ENCODE measurements at places on chromosomes 2 and 18. TPM values are rescaled to one million over a fixed set of nuclear protein-coding genes. Genes with fewer than 3 reads are reported as not detected.
A peak's percentile ranks its signal among the peaks of the same experiment; 100 is the strongest.

POTEI gene
- 0.56 TPM for total RNA-seq

DNA sequence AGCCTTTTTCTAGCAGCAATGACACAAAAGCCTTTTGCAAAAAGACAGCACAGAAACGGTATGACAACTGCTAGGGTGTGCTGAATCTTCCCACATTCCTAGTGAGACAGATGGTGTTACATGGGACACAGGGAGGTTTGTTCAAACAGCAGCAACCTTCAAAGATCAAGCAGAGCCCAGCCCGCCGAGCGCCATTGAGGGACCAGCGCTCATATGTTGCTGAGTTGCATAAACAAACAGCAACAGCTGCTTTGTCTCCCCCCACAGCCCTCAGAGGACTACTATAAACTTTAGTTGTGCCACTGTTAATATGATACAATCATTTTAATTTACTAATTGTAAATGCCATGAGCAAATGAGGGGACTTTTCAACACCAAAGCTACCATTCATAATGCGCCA, 117.7 kb downstream of the ZEB2 start:
- no peak for DNase-seq
- no peaks in the 10 kb centered on the region for H3K27me3 ChIP-seq
- no peak overlapping the region for H3K27ac ChIP-seq

- no peaks in the 10 kb centered on the region for H3K27me3 ChIP-seq
- H3K4me1 ChIP-seq = no peaks in the 10 kb centered on the region
- H3K36me3 ChIP-seq = peaks cover 10% of the 10 kb centered on the region
- no peak overlapping the region for H3K27ac ChIP-seq
- H3K4me3 ChIP-seq = no peak overlapping the region
Measured at GRCh38 chr2:169980001-169980400, 152.7 kb downstream of the UBR3 start.

TUBA4A gene
- total RNA-seq = 77.7 TPM

GRCh38 chr2:12429779-12430406, 286.8 kb upstream of the TRIB2 start:
- no peak for DNase-seq
- peaks cover 26% of the 10 kb centered on the region for H3K4me1 ChIP-seq
- no peak overlapping the region for H3K27ac ChIP-seq
- H3K4me3 ChIP-seq = no peak overlapping the region
- no peaks in the 10 kb centered on the region for H3K27me3 ChIP-seq
- H3K36me3 ChIP-seq = no peaks in the 10 kb centered on the region

SFTPB gene
- total RNA-seq = not detected

ZNF638 gene
- 190 TPM for total RNA-seq

DNA sequence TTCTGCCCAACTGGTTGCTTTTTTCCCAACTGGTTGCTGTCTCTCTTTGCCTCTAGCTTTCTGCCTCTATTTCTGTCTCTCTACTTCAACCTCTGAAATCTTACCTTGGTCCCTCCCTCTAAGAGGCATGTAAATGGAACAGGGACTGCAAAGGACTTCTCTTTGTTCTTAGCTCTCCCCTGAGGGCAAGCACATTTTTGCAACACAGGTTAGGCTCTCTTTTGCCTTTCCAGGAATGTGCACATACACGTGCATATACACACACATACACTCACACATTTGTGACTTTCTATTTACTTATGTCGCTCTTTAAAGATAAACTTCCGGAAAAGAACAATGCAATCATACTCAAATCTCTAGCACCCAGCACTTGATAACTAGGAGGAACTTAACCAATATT, 262.6 kb upstream of the DDX18 start:
- H3K27ac ChIP-seq = no peak overlapping the region
- DNase-seq = peak; percentile 27
- H3K36me3 ChIP-seq = no peaks in the 10 kb centered on the region
- no peak overlapping the region for H3K4me3 ChIP-seq

- no peak overlapping the region for H3K27ac ChIP-seq
- no peaks in the 10 kb centered on the region for H3K36me3 ChIP-seq
- no peaks in the 10 kb centered on the region for H3K27me3 ChIP-seq
- no peak overlapping the region for H3K4me3 ChIP-seq
Measured at GRCh38 chr2:71832844-71833243, 314.8 kb downstream of the CYP26B1 start.

TMEM17 gene
- total RNA-seq = 3.0 TPM

SERTAD2 gene
- total RNA-seq = 6.2 TPM

GRCh38 chr18:3179430-3180089, 40.2 kb downstream of the MYOM1 start:
- DNase-seq = no peak
- H3K4me3 ChIP-seq = no peak overlapping the region
- no peaks in the 10 kb centered on the region for H3K27me3 ChIP-seq
- H3K27ac ChIP-seq = no peak overlapping the region

ACAA2 gene
- 123 TPM for total RNA-seq

GRCh38 chr2:239262484-239263230, 138.2 kb downstream of the HDAC4 start:
- no peaks in the 10 kb centered on the region for H3K27me3 ChIP-seq
- H3K27ac ChIP-seq = no peak overlapping the region
- H3K4me1 ChIP-seq = peaks cover 17% of the 10 kb centered on the region
- DNase-seq = no peak
- H3K4me3 ChIP-seq = no peak overlapping the region
- H3K36me3 ChIP-seq = peaks cover 3% of the 10 kb centered on the region

DNA sequence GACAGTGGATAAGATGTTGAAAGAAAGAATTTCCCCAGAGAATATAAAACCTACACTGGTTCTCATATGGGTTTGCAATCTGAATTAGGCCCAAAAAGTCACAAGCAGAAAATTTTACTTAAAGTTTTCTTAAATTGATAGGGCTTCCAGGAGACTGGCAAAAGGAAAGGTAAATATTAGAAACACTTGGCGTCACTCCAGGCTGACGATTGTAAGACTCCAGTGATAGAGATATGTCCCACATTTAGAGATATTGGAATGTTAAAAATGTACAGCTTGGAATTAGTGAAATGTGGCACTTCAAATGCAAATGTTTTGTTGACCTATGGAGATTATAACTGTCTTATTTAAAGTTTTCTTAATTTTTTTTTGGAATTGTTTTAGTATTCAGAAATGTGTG, 14.0 kb downstream of the YIPF4 start:
- no peaks in the 10 kb centered on the region for H3K27me3 ChIP-seq
- DNase-seq = no peak
- H3K27ac ChIP-seq = no peak overlapping the region
- peaks cover 4% of the 10 kb centered on the region for H3K36me3 ChIP-seq
- H3K4me3 ChIP-seq = no peak overlapping the region

- DNase-seq = no peak
- no peaks in the 10 kb centered on the region for H3K36me3 ChIP-seq
- H3K27ac ChIP-seq = no peak overlapping the region
- H3K27me3 ChIP-seq = no peaks in the 10 kb centered on the region
Measured at GRCh38 chr2:47265158-47265557, 110.0 kb upstream of the STPG4 start.

Data from GM23338 (cell line).